ENCODE measurements at places on chromosomes 6 and 20.
A peak's percentile ranks its signal among the peaks of the same experiment; 100 is the strongest.

DNA sequence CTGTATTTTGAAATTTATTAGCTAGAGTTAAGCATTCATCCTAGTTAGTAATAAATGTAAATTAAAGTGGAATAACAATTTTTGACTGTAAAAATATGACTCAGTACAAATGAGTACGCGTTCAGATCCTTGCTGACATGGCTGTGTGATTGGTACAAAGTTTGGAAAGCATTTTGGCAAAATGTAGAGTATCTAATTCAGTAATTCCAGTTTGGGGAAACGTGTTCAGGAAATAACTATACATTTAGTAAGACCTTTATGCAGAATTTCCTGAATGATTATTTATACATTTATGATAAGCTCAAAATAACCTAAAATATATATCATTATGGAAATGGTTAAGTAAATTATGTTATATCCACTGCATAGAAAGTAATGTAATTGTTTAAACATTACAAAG lies 8.0 kb downstream of the VTA1 start:
- DNase-seq, result no peak

DNA sequence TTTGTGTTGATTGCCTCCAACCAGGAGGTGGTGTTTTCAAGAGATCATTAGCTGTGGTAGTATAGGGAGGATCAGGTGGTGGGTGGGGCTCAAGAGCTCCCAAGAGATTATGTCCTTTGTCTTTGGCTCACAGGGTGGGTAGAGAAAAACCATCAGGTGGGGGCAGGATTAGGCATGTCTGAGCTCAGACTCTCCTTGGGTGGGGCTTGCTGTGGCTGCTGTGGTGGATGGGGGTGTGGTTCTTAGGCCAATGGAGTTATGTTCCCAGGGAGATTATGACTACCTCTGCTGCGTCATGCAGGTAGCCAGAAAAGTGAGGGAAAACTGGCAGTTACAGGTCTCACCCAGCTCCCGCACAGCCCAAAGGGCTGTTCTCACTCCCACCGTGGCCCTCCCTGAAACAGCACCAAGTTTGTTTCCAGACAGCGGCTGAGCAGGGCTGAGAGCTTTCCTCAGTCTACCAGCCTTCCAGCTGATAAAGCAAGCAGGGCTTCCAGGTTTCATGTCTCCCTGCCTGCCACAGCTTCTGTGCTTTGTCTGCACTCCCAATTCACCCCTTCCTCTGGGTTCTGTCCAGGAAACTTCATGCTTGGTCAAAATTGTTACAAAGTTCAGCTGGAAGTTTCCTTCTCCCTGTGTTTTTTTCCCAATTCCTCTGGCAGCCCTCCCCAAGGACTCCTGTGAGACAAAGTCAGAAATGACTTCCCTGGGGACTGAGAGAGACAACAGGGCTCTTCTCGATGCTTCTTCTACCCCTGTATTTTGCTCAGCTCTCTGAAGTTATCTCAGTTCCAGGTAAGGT lies 481.1 kb upstream of the MAN1A1 start:
- DNase-seq, result no peak

GRCh38 chr20:62136283-62137091 lies 6.7 kb downstream of the PSMA7 start:
- peak; percentile 78 for DNase-seq

GRCh38 chr6:138109042-138109997 lies 2.1 kb upstream of the PERP start:
- DNase-seq, result peak; percentile 80

- no peak for DNase-seq
Measured at GRCh38 chr6:115131709-115132490, 789.1 kb upstream of the HS3ST5 start.

DNA sequence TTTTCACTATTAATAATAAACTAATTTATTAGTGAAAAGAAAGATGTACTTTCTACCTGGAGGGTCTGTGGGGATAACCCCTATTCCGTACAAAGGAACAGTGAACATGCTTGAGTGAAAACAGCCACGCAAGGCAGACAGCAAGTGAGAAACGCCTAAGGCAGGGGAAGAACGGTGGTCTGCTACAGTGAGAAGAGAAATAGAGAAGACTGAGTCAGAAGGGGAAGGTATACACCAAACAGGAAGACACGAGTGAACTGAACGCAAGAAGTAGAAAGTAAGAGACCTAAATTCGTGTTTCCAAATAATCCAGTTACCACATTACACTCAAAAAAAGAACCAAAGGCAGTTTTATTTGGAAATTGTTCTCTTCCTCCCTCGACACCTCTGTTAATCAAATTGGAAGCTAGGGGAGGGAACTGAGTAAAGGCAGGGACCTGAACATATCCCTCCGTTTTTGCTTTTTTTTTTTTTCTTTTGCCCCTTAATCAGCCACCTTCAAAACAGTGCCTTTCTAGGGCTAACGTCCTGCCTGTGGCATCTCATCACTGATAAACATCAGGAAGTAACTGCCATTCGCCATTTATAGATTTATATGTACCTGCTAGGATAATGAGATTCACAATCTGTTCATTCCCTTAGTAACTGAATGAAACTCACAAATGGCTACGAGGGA lies 48.9 kb downstream of the ATXN1 start:
- DNase-seq, result peak; percentile 54

GRCh38 chr6:95687839-95688238 lies 110.5 kb downstream of the MANEA start:
- no peak for DNase-seq

DNA sequence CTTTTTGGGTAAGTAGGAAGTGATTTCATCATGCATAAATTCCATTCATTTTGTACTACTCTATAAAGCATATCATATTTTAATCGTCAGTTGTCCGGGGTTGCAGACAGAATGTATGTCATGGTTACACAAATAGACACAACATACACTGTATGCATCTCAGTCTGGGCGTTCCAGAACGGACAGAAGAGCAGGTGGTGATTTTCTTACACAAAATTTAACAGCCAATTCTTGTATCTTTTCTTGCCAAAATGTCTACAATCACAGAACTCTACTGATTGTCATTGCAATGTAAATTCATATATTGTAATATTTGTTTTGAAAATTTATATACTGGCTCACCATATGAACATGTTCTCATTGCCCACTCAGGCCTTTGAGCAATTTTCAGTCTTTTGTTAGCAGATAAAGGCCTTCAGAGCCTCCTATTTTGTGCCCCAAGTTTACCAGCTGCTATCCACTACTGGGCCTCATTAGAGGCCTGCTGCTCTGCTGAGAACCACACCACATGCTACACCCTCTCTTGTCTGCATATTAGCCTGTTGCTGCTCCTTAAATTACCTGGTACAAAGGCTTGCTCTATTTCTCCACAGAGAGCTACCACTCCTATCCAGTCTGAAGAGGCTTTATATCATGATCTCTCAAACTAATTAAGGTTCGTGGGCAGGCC lies 61.5 kb downstream of the PRDM13 start:
- no peak for DNase-seq

DNA sequence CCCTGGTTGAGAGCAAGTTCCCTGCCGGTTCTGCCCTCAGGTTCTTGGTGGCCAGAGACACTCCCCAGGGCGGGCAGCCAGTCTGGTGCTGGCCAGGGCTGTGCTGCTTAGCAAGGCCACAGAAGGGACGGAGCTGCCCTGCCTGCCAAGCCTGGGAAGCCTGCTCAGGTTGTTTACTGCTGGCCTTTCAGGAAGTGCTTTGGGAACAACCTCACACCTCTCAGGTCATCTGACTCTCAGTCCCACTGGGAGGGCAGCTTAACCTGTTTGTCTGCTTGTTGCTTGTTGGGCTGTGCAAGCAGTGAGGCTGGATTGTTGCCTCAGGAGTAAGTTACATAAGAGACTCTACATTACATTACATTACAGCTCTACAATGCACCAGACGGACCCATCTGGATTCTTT lies 75.8 kb upstream of the AFDN start:
- no peak for DNase-seq

DNA sequence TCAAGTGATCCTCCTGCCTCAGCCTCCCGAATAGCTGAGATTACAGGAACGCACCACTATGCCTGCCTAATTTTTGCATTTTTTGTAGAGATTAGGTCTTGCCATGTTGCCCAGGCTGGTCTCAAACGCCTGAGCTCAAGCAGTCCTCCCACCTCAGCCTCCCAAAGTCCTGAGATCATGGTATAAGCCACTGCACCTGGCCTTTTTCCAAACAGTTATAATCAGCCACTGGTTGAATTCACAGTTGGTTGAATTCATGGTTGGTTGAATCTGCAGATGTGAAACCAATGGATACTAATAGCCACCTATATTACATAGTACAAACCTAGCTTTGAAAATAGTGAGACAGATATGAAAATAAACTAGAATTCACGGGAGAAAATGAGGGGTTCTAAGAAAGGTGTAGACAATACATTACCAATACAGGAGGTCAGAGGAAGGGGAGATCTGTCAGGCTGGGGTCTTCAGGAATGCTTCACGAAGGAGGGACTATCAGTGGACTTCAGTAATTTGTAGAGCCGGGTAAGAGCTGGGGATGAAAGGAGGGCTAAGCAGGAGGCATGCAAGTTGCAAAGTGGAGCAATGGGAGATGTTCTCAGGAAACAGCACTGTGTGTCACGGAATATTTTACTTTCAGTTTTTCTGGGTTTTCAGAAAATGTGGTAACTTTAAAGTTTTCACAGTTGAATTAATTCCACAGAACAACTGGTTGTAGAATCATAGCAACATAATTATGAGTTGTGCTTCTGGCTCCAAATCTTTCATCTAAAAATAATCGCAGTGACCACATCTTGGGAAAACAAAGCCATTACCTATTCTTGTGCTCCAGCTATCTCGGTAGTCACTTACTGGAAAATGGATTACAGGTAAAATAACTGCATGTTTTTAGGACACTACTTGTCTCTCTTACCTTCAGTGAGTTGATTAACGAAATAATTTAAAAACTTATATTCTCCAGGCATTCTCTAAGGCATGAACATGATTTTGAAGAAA lies 12.9 kb upstream of the CEP85L start:
- no peak for DNase-seq
